Activated CD4-positive, alpha-beta T cell treated with anti-CD3 and anti-CD28 coated beads, Interleukin-2, amount 50 U/mL, for 24 hours (primary cell): ENCODE measurements at places on chromosomes 2 and 18.

DNA sequence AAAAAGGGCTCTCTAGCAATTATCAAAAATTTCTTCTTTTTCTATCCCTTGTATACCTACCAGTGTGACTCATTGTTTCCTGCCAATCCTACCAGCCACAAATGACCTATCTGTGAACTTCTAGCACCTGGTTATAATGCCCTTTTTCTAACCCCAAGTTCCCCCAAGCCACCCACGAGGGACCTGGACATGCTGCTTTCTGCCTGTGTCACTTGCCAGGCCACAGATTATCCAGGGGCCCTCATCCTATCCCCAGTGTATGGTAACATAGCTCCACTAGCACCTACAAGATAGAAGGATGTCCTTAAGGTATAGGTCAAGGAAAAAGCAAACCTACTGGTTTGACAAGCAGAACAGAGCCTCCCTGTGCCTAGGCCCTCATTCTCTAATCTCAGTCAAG lies 26.8 kb downstream of the AAK1 start:
- peak; percentile 36 for DNase-seq

- DNase-seq = no peak
These were observed 3.3 kb upstream of the KCTD1 start for GRCh38 chr18:26551695-26552081.

- DNase-seq = no peak
These were observed 146.8 kb downstream of the LNPK start for GRCh38 chr2:175855236-175855635.

DNA sequence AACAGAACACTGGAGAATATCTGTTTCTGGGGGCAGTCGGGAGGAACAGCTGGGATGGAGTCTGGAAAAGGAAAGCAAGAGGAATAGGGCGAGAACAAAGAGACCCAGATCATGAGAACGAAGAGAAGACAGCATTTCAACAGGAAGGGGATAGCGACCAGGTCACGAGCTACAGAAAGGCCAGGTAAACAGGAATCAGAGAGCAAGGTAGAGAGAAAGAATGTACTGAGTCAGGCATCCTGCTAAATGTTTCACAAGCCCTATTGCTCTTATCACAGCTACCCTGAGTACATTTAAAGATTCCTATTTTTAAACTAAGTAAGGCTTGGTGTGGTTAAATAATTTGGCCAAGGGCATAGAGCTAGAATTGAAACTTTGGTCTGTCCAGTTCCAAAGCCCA lies 254.9 kb upstream of the RAB12 start:
- DNase-seq = no peak

- DNase-seq = no peak
These were observed 76.9 kb downstream of the TTC21B start for GRCh38 chr2:165876712-165877111.

- no peak for DNase-seq
These were observed 54.7 kb downstream of the CMPK2 start for GRCh38 chr2:6810961-6811360.

DNA sequence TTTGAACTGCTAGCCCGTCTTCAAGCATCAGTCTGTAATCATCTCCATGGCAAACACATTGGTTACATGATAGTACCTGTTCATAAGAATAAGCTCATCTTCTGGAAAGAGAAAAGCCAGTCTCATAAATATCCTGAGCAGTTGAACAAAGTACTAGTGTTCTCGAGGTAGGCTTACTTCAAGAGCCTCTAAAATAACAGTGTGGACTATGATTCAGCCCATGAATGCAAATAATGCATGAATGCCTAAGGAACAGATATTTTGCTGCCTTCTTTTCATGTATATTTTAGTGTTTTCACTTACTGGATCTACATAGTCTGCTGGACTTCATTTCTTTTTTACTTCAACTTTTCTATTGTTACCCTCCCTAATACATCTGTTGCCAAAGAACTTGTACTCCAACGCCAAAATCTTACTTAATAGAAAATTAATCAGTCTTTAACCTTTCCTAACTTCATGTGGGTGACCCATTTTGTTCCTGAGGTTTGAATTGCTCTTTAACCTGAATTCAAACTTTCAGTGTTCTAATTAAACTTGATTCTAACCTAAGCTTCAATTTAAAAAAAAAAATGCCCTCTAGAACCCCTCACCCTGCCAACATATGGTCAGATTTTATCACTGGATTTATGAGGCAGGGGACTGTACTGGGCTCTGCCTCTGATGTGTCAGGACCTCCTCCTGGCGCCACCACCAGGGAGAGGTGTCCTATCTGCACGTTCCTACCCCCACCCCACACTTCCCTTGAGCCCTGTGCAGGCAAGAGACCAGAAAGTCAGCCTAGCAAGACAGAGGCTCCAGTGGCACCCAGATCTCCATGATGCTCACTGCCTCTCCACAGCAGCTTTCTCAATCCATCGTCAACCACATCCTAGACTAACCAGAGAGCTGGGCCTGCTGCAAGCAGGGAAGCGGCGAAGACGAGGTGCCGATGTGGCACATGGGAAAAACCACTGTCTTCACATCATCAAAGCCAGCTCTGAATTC lies 264.7 kb upstream of the ID2 start:
- DNase-seq = no peak

GRCh38 chr2:179106676-179107428 lies 56.9 kb upstream of the CCDC141 start:
- DNase-seq = no peak

DNA sequence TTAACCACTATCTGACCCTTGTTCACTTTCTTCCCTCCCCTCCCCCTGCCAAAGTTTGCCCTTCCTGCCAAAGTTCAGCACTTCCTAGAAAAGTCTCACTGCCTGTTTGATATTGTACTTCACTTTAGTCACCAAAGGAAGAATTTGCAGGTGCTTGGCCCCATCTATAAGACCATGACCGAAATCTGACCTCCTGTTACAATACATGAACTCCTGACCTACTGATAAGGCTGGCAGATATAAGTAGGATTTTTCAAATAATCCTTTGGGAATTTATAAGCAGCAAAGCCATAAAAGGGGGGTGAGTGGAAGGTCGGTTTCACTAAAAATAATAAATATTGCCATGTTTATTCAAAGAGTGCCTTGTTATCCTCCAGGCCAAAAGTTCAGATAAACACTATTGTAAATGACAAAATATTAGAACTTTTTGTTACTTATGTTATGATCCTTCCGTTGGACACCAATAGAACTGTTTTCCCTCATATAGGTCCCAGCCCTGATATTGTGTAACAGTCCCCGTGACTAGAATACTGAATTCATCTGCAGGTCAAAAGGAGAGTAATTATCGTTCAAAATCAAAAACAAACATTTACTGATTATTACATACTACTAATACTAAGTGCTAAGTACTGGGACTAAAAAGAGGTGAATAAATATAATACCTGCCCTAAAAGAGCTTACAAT lies 277.6 kb downstream of the EXOC6B start:
- no peak for DNase-seq

GRCh38 chr2:42961385-42961811 lies 169.0 kb upstream of the HAAO start:
- no peak for DNase-seq

DNA sequence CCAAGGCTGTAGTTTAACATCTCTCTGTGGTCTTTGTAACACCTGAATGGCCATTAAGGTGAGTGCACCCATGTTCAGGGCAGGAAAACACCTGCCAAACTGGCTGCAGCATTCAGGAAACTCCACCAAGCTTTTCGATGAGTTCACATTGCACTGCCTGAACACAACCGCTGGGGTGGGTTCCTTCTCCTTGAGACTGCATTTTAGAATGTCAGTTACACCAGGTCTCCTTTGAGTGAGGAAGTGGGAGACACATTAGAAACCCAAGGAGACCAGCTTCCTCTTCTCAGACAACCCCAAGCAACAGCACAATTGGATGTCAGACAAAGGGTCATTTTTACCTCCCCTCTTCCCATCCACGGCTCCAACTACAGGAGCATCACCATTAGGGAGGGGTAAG lies 35.2 kb downstream of the CYRIA start:
- no peak for DNase-seq

DNA sequence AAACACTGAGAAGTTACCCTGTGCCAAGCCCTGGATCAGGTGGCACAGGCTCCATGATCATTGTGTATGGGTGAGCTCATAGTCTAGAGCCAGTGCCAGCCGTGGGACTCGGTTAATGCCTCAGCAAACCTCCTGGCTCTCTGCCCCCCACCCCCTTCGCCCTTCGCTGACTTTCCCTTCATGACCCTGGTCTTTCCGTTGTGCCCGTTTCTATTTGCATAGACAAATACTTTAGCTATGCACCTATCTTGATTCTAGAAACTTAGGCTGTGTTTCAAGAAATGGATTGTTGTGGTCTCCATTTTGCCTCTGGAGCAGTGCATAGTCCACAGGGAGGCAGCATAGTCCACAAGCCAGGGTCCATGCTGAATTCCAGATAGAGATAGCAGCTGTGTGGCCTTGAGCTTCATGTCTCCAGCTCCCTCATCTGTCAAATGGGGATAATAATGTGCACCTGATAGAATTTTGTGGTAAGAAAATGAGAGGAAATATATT lies 44.8 kb upstream of the KDM3A start:
- DNase-seq = no peak

- DNase-seq = no peak
These were observed 48.7 kb upstream of the MSH2 start for GRCh38 chr2:47354013-47354847.

- no peak for DNase-seq
These were observed 27.3 kb downstream of the INO80C start for GRCh38 chr18:35470435-35470834.

DNA sequence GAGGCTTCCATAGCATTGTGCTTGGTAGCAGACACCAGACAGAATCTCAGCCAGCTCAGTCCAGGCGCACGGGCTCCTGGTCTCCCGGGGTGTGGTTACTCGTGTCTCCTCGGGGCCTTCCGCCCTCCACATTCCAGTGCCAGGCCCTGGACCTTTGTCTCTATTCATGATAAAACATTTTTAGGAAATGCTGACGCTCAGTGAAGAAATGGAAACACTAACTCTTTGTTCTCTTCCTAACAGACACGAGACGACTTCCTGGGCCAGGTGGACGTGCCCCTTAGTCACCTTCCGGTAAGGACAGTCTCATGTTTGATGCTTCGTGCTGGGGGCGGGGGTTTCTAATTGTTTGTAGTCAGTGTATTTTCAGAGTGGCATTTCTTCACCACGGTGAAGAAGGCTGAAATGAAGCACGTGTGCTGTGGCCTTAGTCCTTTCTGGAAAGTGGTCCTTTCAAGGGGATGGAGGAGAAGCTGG lies 271.8 kb downstream of the NEDD4L start:
- DNase-seq = no peak

DNA sequence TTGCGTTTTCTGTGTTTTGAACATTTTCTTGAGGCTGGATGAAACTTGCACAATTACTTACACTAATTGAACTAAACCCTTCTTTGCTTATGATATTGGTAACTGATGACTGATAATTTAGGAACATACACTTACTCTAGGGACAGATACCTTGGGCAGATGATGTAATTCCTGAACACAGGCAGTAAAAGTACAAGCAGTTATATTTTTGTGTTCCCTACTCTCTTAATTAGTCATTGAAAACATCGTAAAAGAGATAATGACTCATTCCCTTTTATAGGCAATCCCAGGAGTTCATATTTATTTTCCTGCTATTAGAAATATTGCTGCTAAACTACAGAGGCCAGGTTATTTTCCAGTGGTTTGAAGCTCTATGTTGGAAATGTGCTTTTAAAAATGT lies 46.4 kb downstream of the CCDC85A start:
- DNase-seq = no peak

GRCh38 chr2:234308813-234309195 lies 188.1 kb downstream of the ARL4C start:
- DNase-seq = no peak

GRCh38 chr2:101843471-101843870 lies 146.0 kb downstream of the MAP4K4 start:
- DNase-seq = no peak

DNA sequence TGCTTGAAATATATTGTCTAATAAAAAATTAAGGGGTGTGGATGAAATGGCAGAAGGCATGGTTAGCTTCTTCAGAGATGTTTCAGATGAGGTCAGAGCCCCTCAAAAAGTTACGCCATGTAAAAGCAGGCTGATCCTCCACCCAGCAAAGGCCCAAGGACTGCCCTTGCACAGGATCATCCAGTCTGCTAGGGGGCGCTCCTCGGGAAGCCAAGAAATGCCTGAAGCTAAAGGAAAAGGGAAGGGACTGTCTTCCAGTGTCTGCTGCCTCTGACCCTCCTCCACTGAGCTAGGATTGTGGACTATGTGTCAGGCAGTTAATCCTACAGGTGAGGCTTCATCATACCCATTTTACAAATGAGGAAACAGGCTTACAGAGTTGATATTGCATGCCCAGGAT lies 33.8 kb upstream of the TEX51 start:
- DNase-seq = no peak

GRCh38 chr18:55328301-55328700 lies 259.7 kb downstream of the TCF4 start:
- no peak for DNase-seq
